GM03348 (cell line): ENCODE measurements at places on chromosomes 5 and 9.

- DNase-seq = no peak
Observed at GRCh38 chr5:90366948-90367347, 42.6 kb downstream of the CETN3 start.

DNA sequence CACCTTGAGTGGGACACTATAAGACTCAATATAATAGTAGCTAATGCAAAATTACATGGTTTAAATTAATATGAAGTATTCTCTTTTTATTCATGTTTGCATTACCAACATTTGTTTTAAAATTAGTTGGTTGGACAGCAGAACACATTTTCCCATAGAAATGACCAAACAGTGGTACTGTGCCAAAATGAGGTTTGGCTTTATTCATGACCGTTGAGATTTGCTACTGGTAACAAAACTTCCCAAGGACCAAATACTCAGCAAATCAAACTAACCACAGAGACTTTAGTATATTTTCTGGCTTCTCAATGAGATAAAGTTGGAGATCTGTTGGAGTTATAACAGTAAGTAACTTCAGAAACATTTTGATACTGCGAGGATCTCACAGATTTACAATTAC, 637.8 kb upstream of the MEF2C start:
- DNase-seq = no peak

- DNase-seq = no peak
Observed at GRCh38 chr5:6539060-6539459, 90.4 kb downstream of the UBE2QL1 start.

DNA sequence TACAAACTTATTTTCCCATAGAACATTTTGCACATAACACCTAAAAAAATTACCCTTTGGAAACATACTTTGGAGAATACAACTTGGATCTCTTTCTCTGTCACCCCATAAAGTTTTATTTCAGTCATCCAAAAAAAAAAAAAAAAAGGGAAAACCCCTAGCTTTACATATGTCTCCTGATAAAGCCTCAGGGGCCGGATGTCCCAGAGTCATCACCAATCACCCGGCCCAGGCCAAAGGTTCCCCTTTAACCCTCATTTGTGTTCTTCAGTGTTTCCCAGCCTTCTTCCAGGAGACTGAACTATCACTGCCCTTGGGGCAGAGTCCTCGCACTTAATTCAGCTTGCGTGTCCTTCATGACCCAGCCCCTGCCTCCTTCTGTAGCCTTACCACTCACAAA, 28.8 kb downstream of the ANXA6 start:
- no peak for DNase-seq

GRCh38 chr5:25090275-25090674, 445.5 kb upstream of the CDH10 start:
- no peak for DNase-seq

GRCh38 chr5:152883066-152883775, 478.1 kb upstream of the NMUR2 start:
- no peak for DNase-seq
